ENCODE measurements at places on chromosomes 16 and 17. TPM values are rescaled to one million over a fixed set of nuclear protein-coding genes. Genes with fewer than 3 reads are reported as not detected.

DNA sequence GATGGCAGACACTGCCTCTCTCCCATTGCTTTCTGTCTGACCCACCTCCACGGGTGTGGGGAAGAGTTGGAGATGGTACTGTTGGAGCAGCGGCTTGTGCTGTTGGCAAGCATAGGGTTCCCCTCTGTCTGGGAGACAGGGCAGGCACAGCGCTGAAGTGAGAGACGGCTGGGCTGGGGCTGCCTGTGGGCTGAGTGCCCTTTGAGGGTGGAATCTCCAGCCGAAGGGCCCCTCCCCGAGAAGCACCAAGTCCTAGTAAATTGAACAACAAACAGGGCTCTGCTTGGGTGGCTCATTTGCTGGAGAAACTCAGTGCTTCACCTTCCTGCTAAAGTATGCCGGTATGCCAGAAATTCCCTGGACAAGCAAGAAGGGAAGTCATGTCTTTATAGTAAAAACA is 79.7 kb downstream of the KSR1 start:
- DNase-seq: no peak

DNA sequence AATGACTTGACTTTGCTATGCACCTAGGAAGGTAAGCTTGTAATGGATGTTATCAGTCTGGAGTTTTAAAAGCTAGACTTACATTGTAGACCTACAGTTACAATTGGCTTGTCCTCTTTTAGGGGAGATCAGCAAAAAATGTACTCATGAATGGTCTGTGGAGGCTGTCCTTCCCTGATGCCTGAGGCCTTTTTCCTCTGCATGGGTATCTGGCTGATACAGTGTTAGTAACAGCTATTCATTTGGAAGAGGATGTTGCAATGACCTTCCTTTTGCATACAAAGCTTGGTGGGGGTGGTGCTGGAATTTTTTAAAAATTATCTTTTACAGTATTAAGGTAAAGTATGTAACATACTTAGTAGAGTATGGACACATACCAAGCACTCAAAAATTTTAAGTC is 525.5 kb downstream of the KIF2B start:
- DNase-seq: no peak

GRCh38 chr17:20266806-20267458 is 200.4 kb downstream of the LGALS9B start:
- peak; percentile 31 for DNase-seq

DNA sequence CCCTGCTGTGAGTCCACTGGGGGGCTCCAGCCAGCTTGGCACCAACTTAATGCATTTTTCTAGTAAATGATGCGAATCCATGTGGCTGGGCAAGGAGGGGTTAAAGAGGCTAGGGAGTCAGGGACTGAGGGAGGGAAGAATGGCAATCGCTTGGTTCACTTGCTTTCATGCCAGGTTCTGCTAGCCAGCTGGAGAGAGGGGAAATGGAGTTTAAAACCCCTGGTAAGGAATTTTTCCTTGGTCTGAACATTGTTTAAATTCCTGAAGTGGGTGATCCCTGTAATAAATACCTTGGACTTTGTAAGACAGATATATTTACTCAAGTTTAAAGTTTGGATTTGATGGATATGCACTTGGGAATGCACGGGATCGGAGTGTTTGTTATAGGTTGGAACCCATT is 22.8 kb downstream of the ANKFN1 start:
- DNase-seq: peak; percentile 27

- DNase-seq: no peak
Observed at GRCh38 chr17:73939806-73940205, 263.7 kb upstream of the RPL38 start.

DNA sequence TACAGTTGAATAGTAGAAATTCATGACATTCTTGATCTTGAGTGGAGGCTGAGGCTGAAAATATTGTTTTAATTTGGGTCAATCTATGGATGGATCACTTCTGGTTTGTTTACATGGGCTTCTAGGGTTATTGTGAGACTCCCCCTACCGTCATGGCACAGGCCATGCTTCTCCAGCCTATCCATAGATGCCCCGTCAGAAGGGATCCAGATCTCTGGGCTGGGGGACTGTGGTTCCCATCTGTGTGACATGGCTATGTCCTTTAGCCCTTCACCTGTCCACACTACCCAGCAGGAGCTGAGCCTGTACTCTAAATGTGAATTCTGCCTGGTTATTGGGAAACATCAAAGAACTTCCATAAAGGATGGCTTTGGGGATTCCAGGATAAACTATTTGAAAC is 160.4 kb downstream of the ABCC12 start:
- DNase-seq: no peak

DNA sequence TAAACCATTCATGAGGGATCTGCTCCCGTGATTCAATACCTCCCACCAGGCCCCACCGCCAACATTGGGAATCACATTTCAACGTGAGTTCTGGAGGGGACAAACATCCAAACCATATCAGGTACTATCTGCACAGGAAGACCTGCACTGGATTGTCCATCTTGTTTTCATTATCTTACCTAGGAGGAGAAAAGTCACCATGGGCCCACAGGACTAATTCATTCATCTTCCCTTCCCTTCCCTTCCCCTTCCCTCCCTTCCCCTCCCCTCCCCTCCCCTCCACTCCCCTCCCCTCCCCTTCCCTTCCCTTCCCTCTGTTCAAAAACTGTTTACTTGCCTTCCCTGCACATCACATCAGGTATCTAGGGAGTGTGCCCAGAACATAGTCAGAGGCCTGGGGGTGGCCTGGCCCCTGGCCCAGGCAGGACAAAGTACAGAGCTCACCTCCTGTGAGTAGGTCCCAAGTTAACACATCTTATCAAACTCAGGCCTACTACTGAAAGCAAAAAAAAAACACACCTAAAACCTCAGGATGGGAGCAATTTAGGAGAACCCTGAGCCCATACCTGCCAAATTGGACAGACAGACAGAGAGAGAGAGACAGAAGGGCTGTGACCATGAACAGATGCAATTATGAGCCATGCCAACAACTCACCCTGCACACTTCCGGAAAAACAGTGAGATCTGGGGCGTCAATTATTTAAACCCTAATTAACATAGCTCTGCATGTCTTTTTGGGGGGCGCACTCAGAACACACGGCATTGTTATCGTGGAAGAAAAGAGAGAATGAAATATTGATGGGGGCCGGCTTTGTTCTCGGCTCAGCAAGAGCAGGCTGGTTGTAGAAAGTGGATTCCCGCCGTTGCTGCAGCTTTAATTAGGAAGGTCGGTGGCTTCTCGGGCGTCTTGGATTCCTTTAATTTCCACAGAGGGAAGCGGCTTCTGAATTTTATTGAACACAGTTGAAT is 151.2 kb downstream of the IRX5 start:
- DNase-seq: no peak

- no peak for DNase-seq
Observed at GRCh38 chr16:65769776-65770438, 596.6 kb upstream of the CDH5 start.

GRCh38 chr16:53619235-53619634 is 84.4 kb downstream of the RPGRIP1L start:
- DNase-seq: no peak

DNA sequence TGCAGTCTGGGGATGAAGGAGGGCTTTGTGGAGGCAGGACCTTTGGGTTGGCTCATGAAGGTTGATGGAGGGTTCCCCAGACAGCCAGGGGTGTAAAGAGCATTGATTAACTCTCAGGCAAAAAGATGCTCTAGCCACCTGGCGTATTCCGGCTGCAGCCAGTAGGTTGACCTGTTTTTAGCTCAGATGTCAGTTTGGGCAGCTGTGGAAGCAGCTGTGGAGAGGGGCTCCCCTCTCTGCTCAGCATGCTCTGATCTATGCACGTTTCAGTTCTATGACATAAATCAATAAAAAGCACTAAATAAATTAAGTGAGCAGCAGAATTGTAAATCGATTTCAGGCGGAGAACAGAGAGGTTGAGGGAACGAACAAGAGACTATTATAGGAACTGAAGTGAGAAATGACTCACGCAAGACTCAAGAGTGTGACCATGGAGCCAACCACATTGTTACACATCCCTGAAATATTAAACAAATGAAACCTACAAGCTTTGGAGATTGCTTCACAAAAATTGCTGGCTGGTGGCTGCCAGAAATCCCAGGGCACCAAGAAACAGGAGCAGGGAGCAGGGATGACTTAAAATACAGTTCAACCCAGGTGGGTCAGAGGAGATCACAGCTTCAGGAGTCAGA is 111.9 kb downstream of the GSG1L start:
- DNase-seq: no peak

- peak; percentile 70 for DNase-seq
Observed at GRCh38 chr17:19647697-19648474, 665 bp upstream of the ALDH3A2 start.

GRCh38 chr17:72502371-72503341 is 381.8 kb downstream of the SOX9 start:
- DNase-seq: peak; percentile 60

DNA sequence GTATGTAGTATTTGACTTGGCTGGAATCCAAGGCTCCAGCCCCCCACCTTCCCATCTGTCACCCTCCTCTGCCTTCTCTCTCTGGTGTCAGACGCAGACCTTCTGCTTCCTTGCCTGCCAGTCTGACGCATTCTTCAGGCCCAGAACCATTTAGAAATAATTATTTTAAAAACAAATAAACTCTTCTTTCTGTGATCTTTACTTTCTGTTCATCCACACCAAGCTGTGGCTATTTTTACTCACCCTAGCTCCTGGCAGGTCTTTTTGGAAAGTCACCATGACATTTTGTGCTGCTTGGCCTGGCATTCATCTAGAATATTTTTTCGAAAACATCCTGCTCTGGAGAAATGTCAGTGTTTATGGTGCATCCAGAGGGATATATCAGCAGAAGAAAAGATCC is 330.7 kb upstream of the ASIC2 start:
- no peak for DNase-seq

- DNase-seq: no peak
Observed at GRCh38 chr17:61152898-61153297, 246.7 kb upstream of the TBX2 start.

GRCh38 chr17:51155416-51155815 is 2.1 kb downstream of the NME1 start:
- no peak for DNase-seq

GRCh38 chr17:78342449-78343186 is 17.3 kb downstream of the SOCS3 start:
- DNase-seq: peak; percentile 95

DNA sequence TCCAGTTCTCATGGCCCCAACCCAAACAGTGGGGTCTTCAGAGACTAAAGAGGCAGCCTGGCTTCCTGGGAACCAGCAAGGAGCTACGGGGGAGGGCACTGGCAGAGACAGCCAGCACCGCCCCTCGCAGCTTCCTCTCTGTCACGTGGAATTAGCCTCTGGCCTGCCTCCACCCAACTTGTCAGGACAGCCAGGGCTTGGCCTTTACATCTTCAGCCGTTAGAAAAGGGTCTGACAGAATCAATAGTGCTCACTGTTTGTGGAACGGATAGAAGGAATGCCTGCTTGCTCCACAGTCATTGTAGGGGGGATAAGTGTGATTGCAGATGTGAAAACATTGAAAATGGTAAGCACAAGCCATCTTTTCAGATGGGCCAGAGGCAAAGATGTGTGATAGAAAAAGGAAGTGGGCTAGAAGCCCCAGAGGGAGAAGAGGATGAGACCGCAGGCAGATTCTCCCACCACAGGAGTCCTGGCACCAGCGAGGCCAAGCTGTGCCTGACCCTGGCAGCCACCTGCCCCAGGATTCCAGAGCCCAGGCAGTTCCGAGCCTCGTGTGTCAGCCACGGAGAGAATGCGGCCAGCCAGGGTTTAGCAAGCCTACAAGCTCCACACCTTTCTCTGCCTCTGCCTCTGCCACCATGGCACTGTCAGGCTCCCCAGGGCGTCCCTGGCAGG is 18.6 kb downstream of the GRIN2C start:
- peak; percentile 93 for DNase-seq

- DNase-seq: no peak
Observed at GRCh38 chr16:14303639-14304394, 232.7 kb downstream of the MRTFB start.

- DNase-seq: peak; percentile 65
Observed at GRCh38 chr16:67969254-67970039, 1.0 kb upstream of the SLC12A4 start.

DNA sequence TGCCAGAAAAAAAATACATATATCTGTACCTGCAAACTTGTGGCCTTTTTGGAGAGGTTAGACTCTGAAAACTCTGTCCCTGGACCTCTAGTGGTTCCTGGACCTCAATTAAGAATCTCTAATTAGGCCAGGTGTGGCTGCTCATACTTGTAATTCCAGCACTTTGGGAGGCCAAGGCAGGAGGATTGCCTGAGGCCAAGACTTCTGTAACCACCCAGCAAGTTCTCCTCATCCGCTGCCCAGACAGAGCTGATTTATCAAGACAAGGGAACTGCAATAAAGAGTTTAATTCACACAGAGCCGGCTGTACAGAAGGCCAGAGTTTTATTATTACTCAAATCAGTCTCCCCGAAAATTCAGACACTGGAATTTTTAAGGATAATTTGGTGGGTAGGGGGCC is 4.2 kb downstream of the ASPA start:
- no peak for DNase-seq

GRCh38 chr17:7972131-7972785 is 30.2 kb upstream of the GUCY2D start:
- no peak for DNase-seq

DNA sequence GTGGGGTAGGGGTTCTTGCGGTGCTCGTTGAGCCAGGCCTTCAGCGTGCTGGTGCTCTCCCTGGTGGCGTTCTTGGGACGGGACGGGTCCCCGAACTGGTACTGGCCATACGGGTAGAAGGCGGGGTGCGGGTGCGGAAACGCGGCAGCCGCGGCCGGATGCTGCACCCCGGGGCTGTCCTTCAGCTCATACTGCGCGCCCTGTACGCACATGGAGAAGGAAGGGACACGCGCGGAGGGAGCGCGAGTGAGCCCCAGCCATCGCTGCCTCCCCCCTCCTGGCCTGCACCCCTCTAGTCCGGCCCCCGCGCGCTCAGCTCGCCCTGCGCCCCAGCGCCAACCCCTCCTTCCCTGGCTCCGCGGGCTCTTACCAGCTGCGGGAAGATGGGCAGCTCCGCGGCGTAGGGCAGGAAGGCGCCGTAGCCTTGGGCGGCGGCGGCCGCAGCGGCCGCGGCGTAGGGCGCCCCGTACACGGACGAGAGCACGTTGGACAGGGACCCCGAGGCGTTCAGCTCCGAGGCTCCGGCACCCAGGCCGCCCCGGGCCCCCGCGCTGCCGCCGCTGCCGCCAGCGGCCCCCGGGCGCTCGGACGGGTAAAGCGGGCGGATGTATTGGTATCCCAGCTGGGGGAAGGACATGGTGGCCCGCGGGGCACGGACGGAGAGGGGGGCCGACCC is 1.0 kb downstream of the IRX3 start:
- DNase-seq: no peak

GRCh38 chr16:3149193-3149530 is 14.3 kb downstream of the ZNF213 start:
- no peak for DNase-seq

- DNase-seq: peak; percentile 49
Observed at GRCh38 chr17:18070861-18071340, 16.8 kb upstream of the DRG2 start.

Gene ZDHHC7
- polyA plus RNA-seq: 44.7 TPM

Gene OR4D1
- polyA plus RNA-seq: not detected

Gene ICAM2
- 35.1 TPM for polyA plus RNA-seq

Gene SLC38A8
- not detected for polyA plus RNA-seq

Gene HOXB3
- polyA plus RNA-seq: 7.5 TPM

Gene SMYD4
- polyA plus RNA-seq: 8.1 TPM

Gene TSPAN10
- 0.99 TPM for polyA plus RNA-seq

Gene RAMP2
- polyA plus RNA-seq: 56.8 TPM

Gene LPCAT2
- 13.5 TPM for polyA plus RNA-seq

Gene GH1
- not detected for polyA plus RNA-seq

Gene KRT33B
- 0.19 TPM for polyA plus RNA-seq

Gene DRC3
- 5.9 TPM for polyA plus RNA-seq

Gene C17orf107
- 0.95 TPM for polyA plus RNA-seq

Gene SULT1A1
- polyA plus RNA-seq: 27.4 TPM

Gene ABCC11
- 0.12 TPM for polyA plus RNA-seq
